ENCODE measurements at places on chromosomes 3 and 15.
A peak's percentile ranks its signal among the peaks of the same experiment; 100 is the strongest.

- no peak for DNase-seq
Observed at GRCh38 chr15:61376961-61377360, 147.9 kb upstream of the RORA start.

GRCh38 chr3:105822171-105823123 lies 46.4 kb downstream of the CBLB start:
- DNase-seq: no peak

DNA sequence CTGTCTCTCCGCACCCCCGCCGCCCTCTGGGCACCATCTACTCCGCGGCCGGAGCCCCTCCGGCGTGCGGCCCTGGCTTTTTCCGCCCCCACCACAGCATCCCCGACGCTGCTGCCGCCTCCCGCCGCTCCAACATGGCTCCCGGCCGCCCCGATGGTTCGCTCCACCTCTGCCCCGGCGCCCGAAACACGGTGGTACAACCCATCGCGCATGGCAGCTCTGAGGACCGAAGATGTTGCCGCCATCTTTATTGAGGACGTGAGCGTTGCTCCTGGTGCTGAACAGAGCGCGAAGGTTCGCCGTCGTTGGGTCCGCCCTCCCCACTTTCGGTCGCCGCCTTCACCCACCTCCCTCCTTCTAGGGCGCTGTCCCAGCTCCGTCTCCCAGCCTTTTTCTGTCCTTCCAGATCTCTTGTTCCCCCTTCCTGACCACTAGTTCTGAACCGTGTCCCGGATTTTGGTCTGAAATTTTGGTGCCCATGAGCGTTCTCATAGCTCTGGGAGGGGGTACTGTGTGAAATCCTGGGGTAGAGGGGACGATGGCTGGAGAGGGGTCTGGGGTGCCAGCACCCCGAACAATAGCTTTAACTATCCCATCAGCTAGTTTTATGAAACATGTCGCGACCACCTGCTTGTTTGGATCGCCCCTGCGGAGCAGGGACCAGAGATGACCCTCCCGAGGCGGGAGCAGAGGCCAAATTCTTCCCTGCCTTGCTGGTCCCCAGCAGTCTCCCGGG lies at the start of gene CELSR3:
Gene CELSR3, minus strand, starts transcription at position 134 of the 736 bp plus-strand sequence. CDS start 252 bp downstream, outside the sequence.
- peak; percentile 61 for DNase-seq

- DNase-seq: no peak
Observed at GRCh38 chr3:13308380-13308801, 111.7 kb downstream of the NUP210 start.

DNA sequence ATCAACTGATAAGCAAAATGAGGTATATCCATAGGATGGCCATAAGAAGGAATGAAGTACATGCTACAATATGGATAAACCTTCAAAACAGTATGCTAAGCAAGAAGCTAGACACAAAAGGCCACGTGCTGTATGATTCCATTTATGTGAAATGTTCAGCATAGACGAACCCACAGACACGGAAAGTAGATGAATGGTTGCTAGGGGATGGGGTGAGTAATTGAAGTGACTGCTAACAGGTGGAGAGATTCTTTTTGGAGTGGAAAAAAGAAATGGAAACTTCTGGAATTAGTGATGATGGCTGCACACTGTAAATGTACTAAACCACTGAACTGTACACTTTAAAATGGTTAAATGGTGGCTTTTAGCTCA lies 630 bp upstream of the EFCAB12 start:
- DNase-seq: no peak

DNA sequence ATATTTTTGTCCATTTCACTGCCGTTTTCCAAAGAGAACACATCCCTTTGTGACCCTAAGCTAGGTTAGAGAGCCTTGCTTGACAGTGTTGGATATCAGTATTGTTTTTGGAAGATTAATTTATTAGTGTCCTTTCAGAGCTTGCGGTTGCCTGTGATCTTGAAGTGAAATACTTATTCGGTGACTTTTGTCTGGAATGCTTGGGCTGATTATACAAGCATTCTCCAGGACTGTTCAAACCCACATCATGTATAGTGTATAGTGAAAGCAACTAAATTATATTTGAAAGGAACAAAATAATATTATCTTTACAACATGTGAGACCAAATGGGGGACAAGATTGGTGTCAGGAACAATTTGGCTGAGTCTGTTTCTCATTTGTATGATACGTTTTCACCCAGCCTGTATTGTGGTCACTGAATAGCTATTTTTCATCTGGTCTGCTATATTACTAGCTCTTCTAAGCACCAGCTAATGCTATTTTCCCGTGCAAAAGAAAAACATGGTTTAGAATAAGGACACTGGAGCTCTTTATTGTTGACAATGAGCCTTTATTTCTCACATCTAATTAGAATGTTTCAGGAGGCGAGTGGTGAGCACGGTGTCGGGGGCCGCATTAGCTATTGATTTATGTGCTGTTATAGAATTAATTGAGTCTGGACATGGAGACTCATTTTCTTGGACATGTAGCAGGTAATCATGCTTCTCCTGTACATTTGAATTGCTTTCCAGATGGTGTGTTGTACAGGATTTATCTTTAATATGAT lies 158.1 kb downstream of the APBA2 start:
- DNase-seq: no peak

- DNase-seq: no peak
Observed at GRCh38 chr3:98991393-98991792, 89.9 kb upstream of the DCBLD2 start.

DNA sequence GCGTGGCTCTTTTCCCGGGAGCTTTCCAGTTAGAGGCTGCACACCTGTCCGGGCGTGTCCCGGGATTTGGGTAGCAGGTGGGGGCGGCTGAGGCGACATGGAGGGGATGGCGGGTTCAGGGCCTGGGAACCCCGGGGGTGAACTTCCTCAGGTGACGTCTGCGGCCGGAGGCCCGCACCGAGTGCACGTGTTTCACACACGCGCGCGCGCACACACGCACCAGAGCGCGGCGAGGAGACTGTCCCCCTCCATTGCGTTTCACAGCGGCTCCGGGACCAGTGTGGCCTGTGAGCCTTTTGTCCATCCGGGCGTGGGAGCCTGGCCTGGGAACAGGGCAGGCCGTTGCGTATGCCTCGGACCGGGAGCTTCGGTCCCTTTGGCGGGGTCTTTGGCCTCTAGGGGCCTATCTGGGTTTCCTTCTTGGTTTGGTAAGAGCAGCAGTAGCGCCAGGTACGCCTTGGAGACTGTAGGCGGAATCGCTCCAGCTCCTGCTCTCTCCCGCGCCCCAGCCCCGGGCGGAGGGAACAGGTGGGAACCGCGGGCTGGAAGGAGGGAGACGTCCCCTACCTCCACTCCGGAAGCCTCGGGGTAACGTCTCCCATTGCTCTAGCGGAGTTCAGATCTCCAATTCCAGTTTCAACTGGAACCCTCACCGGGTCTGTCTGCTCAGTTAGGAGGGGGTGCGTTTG lies 220.0 kb downstream of the MEIS2 start:
- DNase-seq: no peak

GRCh38 chr3:5462086-5462485 lies 274.6 kb downstream of the EDEM1 start:
- no peak for DNase-seq

DNA sequence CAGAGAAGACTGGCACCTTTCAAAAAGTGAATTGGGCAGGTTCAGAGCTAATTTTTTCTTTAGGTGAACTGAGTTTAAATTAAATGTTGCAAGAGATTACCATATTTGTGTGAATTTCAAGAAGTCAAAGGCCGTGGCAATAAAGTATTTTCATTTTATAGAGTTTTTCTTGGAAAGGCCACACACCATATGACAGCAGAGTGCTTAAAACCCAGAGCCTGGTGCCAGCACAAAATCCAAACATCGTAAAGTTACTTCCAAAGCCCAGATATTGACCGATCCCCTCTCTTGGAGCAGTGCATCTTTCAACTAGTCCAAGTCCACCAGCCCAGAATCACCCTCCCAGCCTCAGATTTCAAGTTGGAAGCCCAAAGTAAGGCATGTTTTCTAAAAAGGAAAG lies 164.5 kb downstream of the VGLL4 start:
- DNase-seq: no peak

GRCh38 chr15:47675735-47676134 lies 41.6 kb upstream of the SEMA6D start:
- no peak for DNase-seq

GRCh38 chr3:34396956-34397355 lies 598.5 kb downstream of the PDCD6IP start:
- no peak for DNase-seq

- no peak for DNase-seq
Observed at GRCh38 chr15:67865331-67865730, 25.5 kb upstream of the RNU6-1 start.

Data from CD4-positive, alpha-beta T cell treated with Interferon gamma for 1 hour (primary cell).